ENCODE measurements at places on chromosomes 5 and 9.

DNA sequence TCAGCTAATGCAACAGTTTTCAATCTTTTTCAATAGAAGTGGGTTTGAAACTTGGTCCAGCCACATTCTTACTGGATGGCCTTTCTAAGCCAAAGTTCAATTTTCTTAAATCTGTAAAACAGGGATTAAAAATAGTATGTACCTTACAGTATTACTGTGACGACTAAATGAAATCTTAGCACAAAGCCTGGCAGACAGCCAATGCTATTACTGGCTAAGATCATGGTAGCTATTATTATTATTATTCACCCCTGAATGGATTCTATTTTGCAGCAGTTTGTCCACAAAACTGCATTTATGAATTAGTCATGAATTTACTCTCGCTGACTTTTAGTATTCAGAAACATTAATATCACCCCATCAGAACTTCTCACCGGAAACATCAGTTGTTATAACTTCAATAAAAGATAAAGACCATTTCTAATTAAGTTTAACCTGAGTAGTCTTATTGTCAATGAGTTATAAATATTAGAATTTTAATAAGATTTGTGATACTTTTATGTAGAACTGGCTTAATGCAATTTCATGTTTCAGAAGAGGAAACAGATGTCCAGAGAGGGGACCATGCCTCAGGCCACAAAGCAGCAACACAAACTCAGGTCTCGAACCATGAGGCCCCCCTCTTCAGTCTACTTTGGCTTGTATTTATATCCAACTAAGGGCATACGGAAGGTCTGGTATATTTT is 468.2 kb downstream of the ARHGEF28 start:
- peak; percentile 28 for DNase-seq

DNA sequence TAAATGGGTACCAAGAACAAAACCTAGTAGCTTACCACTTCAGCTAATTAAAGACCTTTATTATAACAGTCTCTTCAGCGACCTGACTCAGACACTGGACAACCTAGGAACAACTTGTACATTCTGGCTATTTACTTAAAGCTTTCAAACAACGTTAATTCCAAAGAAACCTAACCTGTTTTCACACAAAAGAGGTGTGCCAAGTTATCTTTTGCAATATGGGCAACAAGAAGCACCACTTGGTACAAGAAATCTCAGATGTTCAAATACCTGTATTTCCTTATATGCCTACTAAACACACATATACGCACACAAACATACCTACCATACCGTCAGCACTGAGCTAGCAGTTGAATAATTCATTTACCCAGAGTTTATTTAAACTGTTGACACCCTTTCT is 23.0 kb downstream of the RNF145 start:
- DNase-seq = no peak

DNA sequence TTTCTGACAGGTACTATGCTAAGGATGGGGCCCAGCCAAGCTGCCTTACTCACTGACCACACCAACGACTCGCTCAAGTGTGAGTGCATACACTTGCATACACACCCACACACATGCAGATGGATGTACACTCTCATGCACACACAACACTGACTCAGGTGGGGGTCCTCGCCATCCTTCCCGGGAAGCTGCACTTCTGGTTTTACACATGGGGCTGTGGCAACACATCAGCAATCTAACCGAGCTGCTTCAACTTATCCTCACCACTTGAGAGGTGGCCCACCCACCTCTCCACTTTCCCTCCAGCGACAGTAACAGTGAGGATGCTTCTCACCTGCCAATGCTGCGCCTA is 67.2 kb upstream of the SLC25A51 start:
- DNase-seq = no peak

- no peak for DNase-seq
Measured at GRCh38 chr9:121821326-121821725, 169.9 kb downstream of the DAB2IP start.

- peak; percentile 40 for DNase-seq
Measured at GRCh38 chr5:37208883-37209797, 40.0 kb downstream of the CPLANE1 start.

DNA sequence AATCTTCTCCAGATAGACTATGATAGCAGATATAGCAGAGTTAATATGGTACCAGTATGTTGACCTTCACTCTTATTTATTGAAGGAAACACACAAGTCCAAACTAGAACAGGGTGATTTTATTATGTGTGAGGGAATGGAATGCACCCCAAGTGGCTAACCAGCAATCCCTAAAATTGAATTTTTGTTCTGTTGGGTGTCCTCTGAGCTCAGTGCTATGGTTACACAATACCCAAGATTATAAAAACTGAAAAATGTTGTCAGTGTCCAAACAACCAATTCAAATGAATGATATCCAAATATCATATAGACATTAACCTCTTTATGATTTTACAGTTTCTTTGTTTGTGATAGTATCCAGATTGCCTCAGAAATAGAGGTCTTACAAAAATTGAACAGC is 60.9 kb downstream of the NNT start:
- no peak for DNase-seq

DNA sequence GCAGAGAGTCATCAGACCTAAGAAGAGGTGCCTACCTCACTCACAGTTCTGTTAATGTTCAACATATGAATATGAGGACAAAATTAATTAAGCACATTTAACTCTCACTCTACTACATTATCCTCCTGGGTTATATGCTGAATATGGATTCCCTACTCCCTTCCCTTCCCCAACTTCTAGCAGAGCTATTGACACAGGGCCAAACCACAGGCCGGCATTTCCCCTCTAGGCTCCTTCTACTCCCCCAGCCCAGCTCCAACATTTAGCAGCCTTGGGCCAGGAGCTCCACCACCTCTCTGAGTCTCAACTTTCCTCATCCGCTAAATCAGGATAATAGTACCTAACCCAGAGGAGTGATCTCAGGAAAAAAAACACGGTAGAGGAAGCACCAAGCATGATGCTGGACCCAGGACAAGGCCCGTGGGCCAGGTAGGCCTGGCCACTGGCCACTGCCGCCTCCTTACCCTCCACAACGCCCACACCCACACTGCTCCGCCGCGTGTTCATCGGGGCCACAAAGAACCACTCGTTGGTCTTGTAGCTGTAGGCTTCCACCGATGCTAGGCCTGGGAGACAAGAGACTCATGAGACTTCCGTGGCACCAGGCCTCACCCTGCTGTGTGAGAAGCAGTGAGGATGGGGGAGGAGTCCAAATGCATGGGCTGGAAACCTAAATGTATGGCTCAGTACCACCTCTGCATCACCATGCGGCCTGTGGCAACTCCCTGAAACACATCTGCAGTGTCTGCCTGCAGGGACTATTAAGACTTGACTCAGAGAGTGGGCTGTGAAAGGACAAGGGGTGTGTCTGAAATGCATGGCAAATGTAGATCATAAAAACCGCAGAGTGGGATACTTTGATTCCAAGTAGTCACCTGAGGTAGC is 98.8 kb downstream of the KLHL3 start:
- DNase-seq = peak; percentile 36

DNA sequence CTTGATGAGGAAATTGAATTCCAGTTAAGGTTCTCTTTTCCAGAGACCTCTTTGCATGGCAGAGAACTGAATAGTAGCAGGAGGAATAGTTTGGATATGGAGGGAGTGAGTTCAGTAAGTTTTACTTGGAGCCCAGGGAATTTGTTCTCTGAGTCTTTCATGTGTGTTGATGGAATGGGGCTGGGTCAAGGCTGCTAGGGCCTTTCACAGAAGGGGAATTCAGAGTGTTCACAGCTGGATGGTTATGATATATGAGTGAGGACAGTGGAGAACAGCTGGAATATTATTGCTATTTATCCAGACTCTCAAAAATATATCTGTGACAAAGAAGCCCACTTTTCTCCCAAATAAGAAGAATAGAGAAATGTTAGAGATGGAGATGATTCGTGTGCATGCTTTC is 372.8 kb downstream of the PLK2 start:
- DNase-seq = no peak

DNA sequence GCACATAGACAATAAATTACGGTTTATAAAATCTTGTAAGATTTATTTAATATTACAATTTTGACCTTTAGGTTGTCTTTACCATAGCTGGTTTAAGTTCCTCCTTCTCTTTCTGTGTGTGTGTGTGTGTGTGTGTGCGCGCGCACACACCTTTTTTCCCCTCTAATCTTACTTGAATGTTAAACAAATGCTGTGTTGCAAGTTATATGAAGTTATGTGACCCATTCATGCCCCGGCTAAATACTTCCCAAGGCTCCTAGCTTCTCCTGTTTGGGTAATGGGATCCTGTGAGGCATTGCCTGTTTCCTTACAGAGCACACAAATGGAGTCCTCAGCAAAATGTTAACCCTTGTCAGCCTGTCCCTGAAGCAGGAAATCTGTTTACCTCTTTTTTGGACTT is 125.6 kb upstream of the ZNF608 start:
- no peak for DNase-seq

- peak; percentile 81 for DNase-seq
Measured at GRCh38 chr5:109907731-109908130, 218.0 kb downstream of the MAN2A1 start.

- peak; percentile 34 for DNase-seq
Measured at GRCh38 chr5:14726066-14726838, 61.7 kb downstream of the OTULIN start.

GRCh38 chr9:20570756-20571155 is 51.5 kb downstream of the MLLT3 start:
- peak; percentile 64 for DNase-seq

DNA sequence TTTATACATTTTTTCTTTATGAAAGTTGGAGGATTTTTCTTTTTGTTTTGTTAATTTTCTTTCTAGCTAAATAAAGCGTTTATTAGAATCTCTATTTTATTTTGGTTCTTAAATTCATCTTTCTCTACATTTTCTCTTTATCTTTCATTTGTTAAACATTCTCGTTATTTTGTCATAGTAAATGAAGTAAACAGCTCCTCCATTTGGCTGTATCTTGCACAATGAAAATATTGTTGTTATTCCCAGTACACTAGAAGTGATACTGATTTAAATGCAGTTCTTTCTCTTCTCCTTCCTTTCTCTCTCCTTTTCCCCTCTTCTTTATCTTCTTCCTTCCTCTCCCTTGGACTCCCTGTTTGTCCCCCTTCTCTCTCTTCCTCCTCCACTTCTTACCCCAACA is 88.8 kb downstream of the FER start:
- no peak for DNase-seq

- DNase-seq = no peak
Measured at GRCh38 chr5:111722140-111722539, 34.9 kb downstream of the NREP start.

- DNase-seq = peak; percentile 78
Measured at GRCh38 chr9:71303351-71303750, 181.9 kb upstream of the TRPM3 start.

DNA sequence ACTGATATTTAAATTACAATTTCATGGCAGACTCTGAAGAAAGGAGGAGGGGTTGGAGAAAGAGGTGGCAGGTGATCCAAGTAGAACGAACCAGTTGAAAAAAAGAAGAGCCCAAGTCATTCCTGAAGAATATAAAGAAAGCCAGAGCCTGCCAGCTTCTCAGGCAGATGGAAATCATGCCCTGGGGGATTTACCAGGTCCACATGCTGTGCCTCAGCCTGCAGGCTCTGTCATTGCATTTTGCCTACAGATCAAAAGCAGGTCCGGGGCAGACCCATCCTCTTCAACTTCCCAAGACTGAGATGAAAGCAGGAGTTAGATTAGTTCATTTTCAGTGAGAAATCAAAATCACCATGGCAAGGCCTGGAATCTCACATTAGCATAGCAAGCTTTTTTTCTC is 48.5 kb downstream of the GDNF start:
- no peak for DNase-seq
